Stimulated activated naive CD4-positive, alpha-beta T cell (primary cell): ENCODE measurements at places on chromosomes 2 and 18.

GRCh38 chr2:127695491-127696472, 5.5 kb upstream of the SFT2D3 start:
- DNase-seq, result peak; percentile 58

GRCh38 chr2:162072976-162073887, 783 bp downstream of the DPP4 start:
- DNase-seq, result peak; percentile 32

DNA sequence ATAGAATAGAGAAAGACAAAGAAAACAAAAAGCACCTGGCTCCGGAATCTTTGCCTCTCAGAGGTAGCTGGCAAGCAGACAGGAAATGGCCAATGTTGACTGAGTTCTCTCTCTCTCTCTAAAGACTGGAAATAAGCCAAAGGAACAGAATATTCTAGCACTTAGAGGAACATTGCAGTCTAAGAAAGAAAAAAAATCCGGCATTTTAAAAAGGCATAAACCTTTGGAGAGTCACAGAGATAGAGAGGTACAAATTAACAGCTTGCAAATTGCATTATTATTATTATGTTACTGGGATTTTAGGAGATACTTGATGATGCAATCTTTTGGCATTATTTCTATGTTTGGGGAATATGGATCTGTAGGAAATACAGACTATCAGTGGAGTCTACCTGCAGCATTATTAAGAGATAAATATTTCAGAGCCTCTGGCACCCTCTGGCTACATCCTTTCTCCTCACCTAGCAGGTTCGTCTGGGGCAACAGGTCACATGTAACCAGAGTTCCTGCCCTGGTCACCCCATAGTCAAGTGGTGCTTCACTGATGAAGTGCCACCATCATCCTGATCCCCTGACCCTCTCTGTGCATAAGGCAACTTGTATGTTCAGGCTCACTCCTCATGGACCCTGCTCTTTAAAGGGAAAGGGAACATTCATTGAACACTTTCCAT, 318.9 kb upstream of the ACVR2A start:
- DNase-seq, result no peak

DNA sequence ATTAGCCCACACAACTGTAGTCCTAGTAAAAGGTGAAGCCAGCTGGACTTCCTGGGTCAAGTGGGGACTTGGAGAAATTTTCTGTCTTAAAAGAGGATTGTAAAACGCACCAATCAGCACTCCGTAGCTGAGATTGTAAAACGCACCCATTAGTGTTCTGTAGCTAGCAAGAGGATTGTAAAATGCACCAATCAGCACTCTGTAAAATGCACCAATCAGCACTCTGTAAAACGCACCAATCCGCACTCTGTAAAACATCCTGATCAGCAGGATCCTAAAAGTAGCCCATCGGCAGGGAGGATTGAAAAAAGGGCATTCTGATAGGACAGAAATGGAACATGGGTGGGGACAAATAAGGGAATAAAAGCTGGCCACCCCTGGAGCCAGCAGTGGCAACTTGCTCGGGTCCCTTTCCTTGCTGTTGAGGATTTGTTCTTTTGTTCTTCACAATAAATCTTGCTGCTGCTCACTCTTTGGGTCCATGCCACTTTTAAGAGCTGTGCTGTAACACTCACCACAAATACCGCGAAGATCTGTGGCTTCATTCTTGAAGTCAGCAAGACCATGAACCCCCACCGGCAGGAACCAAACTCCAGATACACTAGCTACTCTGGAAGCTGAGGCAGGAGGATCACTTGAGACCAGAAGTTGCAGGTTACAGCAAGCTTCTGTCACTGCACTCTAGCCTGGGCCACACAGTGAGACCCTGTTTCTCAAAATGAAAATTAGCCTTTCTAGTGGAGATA, 102.6 kb downstream of the HS6ST1 start:
- no peak for DNase-seq

DNA sequence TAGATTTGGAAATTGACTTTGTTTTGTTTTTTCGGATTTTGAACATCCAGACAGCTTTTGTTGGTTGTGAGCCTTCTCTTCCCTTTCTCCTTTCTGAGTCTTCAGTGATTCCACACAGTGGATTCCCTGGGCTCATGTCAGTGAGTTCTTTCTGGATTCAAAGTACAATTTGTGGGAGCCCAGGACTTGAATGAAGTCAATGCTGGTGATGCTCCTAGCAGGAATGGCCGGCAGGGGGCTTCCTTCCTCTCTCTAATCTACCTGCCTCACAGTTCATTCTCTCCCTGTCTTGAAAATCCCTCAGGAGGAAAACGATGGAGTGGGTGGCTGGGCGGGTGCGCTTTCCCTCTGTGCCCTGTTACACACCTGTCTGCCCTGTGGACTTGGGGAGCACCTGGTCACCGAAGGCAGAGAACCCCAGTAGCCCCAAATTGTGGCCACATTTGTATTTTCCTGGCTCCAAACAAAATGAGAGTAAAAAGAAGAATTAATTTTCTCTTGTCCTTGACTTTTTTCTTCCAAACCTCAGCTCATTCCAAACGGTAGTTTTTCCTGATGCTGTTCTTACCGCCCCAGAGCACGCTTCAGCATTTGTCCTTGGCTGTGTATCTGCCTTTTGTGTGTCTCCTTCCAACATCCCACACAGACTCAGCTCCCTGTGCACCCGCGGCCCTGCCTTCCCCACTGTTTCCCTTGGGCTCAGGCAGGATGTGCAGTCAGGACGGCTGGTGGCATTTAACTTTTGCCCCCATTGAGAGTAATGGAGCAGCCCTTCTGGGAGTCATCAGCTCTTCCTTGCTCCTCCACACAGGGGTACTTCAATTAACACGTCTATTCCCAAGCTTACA, 86.6 kb downstream of the MARCO start:
- DNase-seq, result no peak

DNA sequence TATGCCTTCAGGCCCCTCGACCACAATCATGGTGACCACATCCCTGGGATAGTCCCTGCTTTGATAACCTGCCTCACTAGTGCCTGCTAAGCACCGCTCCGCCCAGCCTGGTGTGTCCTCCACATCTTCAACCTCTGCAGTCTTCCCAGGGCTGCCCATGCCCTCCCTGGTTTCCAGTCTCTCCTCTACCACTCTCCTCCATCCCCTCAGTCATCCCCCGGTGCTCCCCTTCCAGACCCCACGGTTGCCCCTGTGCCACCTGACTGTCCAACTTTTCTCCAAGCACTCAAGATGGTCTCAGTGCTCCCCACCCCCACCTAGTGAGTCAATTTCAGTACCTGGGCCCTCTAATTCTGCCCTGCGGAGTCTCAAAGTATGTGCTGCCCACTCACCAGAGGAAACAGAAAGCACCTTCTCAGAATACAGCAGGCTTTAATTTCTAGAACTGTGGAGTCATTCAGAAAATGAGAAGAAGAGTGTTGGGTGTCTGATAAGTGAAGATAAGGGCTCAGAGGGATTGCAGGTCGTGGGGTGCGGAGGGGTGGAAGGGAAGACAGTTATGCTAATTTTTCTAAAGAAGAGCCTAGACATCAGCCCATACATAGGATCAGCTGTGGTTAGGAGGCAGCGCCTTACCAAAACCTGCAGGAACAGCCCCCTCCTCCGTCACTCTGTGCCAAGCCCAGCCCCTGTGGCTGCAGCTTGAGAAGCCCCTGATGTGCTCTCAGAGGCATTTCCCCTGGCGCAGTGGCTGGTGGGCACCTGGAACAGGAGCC, 53.6 kb upstream of the CAB39 start:
- no peak for DNase-seq

DNA sequence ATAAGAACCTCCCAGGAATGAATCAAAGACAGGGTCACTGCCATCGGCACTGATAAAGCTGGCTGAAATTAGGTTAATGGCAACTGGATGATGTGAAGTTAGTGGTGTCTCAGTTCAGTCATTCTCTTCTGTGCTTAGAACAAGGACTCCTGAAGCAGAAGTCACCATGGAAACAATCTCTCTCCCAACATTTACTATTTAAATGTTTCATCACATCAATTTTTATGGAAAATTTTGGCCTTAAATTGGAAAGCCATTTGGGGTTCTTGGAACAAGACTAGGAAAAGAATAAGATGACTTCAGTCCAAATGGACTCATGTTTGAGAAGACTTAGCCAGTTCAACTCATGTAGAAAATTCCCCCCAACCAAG, 15.5 kb upstream of the ARL5A start:
- no peak for DNase-seq

- no peak for DNase-seq
These were observed 77.6 kb upstream of the ODC1 start for GRCh38 chr2:10525573-10526265.

DNA sequence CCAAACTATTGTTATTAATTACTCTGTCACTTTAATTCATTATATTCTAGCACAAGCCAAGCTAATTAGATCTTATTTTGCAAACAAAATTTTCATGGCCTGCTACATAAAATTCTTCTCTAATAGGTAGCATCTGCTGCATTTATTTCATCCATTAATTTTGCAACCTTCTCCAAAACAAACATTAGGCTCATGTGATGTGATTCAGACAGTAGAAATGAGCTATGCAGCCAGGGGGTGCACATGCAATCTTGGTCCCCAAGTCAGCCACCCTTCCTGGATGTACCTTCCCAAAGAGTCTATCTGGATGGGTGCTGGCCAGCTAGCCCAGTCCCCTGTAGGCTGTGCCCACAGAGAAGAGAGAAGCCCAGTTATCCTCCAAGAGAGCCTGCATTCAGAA, 242.1 kb upstream of the OSR1 start:
- no peak for DNase-seq

- no peak for DNase-seq
These were observed 299.3 kb downstream of the CCDC85A start for GRCh38 chr2:56483081-56483480.

- DNase-seq, result no peak
These were observed 11.6 kb downstream of the PUM2 start for GRCh38 chr2:20339012-20339411.

DNA sequence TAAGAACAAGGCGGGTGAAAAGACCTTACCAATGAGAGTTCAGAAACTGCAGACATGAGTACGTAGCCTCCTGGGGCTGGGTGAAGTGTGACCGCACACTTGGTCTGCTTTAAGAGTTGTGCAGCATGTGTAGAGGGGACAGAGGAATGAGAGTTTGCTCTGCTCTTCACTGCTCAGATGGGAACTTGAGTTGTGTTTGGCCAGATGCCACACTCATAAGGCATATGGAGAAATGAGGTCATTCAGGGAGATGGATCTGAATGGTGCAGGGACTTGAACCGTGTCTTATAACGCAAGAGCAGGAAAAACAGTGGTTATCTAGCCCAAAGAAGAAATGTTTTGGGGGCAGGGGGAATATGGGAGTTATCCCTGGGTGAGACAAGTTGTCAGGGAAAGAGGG, 273.8 kb upstream of the LYPD1 start:
- DNase-seq, result no peak

- DNase-seq, result no peak
These were observed 103.4 kb downstream of the ALPK2 start for GRCh38 chr18:58525517-58525916.

DNA sequence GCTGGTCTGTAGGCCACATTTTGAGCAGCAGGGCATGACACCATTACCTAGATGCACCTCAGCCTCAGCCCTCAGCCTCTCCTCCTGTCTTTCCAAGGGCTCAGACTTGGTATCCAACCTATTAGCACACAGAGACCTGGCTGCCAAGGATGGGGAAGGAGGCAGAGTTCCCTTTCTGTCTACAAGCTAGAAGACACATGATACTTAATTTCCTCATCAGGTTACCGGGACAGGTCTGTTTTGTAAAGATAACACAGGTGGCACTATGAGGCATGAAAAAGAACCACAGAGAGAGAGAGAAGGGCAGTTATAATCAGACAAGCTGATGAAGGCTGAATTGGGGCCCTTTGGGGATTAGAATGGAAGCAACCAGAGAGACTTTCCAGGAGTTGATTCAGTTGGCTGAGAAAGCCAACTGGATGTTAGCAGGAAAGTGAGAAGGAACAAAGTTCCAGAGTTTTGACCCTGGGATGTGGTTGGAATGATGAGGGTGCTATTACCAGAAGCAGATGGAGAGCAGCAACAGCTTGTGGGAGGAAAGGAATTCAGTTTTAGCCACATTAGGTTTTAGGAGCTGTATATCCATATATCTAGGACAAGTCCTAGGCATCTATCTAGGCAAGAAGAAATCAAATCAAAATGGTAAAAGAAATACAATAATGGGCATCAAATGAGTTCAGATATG, 46.0 kb upstream of the RMND5A start:
- no peak for DNase-seq

DNA sequence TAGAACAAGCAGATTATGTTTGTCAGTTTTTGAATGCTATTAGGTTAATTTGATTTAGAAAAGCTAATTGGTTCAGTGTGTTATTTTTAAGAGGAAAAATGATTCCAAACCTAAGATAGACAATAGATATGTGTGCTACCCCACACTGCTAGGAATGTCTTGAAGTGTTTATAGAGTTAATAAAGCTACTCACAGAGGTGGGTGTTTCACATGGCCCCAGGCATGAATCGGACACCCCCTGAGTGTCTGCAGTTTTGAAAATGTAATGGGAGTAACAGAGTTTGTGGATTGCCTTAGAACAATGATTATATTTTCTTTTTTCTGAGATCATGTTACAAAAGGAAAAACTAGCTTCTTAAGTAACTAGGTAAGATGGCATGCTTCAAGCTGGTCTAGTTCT, 348.3 kb downstream of the ADCYAP1 start:
- DNase-seq, result no peak

DNA sequence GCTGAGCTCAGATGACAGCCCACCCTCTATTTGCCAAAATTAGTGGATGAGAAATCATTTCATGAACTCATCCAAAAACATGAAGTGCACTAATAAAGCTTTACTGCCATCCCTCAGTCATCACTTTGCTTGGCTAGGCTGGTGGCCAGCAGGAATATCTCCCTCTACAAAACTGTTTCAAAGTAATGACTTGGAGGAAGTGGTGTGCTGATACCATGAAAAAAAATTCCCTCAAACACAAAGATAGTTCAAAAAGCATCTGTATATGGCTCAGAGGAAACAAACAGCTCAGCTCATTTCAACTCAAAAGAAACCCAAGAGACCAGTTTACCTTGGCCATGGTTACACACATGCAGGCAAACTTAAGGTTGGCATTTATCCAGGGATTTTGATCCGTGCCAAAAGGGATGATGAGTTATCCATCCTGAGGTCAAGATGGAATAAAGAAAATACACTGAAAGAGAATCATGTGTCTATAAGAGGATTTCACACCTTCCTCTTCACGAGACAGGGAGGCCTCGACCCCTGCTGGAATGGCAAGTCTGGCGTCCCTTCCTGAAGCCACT, 18.4 kb upstream of the WIPF1 start:
- DNase-seq, result peak; percentile 11

GRCh38 chr2:126653761-126654160, 2.2 kb upstream of the GYPC start:
- DNase-seq, result no peak

DNA sequence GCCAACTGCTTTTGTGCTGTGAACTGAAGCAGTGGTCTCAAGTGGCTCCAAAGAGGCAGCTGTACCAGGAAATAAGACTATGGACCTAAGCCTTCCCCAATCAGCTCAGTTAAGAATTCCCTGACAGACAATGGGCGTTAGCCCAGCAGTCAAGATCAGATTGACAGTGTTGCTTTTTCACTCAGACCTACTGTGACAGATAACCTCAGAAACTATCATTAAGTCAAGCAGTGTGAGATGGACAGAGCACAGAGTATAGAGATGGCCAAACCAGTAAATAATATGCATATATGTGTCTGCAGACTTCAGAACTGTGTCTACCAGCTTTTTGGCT, 215.3 kb downstream of the ZFP36L2 start:
- no peak for DNase-seq

- DNase-seq, result no peak
These were observed 1657.0 kb downstream of the LRP1B start for GRCh38 chr2:140473851-140474250.
